ENCODE measurements at places on chromosomes 5 and 9.

- no peak for DNase-seq
These were observed 63.2 kb upstream of the RUFY1 start for GRCh38 chr5:179487145-179487544.

- no peak for DNase-seq
These were observed 34.4 kb downstream of the SMC5 start for GRCh38 chr9:70293214-70293613.

DNA sequence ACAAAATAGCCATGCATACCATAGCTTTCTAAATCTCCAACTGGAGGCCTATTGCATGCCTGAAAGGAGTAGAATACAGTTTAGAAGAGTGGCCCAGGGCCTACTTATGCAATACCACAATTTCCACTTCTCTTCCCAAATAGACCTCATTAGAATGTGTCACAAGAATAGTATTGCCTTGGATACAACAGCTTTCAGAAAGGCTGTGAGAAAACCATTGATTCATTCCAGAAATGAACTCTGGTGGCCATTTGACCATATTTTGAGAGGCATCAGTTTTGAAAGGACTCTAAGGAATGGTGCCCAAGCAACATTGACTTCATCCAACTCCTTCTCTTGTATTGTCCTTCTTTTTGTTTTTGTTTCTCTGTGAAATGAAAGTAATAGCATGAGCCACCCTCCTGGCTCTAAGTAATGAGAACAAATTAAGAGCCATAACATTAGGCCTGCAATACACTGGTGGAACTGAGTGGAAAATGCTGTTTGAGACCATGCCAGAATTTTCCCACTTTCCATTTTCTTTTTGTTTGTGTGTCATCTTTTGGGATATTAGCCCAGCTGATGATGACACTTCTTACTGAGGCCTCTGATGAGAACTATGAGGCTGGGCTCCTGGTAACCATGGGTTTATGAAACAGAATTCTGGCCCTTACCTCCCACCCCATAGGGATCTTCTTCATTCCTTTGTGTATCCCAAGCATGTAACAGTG is 90.2 kb downstream of the TMEM174 start:
- DNase-seq: no peak

- no peak for DNase-seq
These were observed 33.5 kb downstream of the OR1J1 start for GRCh38 chr9:122444041-122444733.

- DNase-seq: no peak
These were observed 152.2 kb downstream of the ARHGAP26 start for GRCh38 chr5:142922223-142922952.

GRCh38 chr5:157308836-157309465 is 43.0 kb downstream of the CYFIP2 start:
- peak; percentile 17 for DNase-seq

DNA sequence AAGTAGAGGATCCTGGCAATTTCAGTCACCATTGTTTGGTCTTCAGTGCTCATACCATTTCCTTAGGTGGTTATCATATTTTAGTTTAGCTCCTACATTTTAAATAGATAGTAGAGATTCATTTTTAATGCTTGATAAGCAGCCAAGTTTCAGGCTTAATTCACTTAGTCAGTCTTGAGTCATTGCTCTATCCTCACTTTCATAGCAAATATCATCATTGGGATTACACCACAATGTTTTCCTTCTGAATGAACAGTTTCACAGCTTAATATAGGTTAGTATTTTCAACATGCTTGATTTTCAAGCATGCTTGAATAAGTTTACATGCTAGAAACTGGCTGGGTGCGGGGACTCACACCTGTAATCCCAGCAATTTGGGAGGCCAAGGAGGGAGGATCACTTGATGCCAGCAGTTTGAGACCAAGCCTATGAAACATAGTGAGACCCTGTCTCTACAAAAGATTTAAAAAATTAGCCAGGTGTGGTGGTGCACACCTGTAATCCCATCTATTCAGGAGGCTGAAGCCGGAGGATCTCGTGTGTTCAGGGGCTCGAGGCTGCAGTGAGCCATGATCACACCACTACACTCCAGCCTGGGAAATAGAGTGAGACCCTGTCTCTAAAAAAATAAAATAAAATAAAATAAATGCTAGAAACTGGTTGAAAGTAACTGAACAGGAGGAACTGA is 339.9 kb downstream of the ADGRV1 start:
- no peak for DNase-seq

DNA sequence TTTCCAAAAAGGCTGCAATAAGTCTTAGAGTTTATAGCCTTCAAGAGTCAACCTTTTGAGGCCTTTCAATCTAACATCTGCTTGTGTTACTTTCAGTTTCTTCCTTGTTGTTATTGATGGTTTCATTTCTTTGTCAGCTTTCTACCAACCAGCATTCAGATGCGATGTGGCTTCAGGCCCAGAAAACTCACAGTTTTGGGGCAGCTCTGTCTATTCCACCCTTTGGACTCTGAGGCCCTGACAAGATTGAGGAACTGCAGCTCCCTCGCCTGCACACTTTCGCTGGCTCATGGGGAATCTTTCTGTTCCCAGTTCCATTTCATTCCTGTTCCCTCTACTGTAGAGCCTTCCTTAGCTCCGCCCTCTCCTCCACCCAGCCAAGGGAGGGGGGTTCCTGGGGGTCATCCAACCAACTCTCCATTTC is 13.3 kb upstream of the WHRN start:
- no peak for DNase-seq

DNA sequence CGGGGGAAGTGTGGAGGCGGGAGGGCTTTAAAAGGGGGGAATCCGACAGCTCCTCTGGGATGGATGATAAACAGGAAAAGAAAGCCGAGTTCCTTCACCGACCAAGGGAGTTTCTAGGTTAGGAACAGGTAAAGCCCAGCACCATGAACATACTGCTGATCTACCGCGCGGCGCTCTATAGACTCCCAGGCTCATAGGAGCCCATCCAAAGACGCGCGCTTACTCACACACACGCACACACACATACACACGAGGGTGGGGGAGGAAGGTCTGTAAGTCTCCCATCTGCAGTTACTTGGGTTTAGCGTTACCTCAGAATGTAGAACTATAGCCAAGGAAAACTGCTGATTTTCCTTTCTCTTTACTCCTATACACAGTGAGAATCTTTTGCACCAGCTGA is 2.6 kb upstream of the GABRB2 start:
- no peak for DNase-seq

DNA sequence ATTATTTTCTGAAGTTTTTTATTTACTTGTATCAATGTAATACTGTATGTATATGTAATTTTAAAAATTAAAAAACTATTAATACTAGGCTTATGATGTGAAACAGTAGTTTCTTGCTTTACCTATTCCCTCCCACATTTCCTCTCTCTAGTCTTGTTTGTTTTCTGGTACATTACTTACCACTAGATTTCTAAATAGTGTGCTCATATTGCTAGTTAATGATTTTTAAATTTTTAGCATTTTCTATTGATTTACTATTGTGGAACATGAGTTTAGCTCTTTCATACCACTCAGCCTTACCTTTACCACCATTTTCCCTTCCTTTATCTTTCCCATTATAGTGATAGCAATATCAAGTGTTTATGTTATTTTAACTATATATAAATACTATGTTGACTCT is 39.3 kb downstream of the UBE2R2 start:
- DNase-seq: no peak

DNA sequence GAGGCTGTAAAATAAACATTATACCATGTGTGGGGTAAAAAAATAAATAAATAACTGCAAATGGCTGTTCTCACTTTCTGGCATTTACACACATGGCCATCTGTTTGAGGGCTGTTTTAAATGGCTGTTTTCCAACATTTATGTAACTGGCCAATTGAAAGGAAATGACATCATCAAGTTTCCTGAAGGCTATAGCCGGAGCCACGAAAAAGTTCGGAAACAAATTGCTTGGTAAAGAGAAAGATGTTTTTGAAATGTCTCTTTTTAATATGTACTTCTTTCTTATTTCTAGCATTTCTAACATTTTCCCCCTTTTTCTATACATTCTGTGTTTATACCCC is 95.4 kb upstream of the DAB2 start:
- no peak for DNase-seq

DNA sequence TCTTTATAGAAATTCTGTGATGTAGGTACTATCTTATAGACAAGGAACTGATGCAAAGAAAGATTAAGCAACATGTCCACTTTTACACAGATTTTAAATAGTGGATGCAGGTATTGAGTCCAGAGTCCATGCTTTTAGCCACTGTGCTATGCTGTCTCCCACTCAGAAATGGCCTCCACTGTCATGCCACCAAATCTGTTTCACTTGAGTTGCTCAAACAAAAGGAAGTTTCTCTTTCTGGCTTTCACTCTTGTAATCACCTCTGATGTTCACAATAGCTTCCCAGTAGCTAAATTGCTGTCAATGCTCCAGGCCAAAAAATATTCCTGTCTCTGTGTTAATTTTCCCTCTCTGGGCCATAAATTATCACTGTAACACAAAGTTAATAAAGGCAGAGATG is 77.0 kb upstream of the RASA1 start:
- no peak for DNase-seq

DNA sequence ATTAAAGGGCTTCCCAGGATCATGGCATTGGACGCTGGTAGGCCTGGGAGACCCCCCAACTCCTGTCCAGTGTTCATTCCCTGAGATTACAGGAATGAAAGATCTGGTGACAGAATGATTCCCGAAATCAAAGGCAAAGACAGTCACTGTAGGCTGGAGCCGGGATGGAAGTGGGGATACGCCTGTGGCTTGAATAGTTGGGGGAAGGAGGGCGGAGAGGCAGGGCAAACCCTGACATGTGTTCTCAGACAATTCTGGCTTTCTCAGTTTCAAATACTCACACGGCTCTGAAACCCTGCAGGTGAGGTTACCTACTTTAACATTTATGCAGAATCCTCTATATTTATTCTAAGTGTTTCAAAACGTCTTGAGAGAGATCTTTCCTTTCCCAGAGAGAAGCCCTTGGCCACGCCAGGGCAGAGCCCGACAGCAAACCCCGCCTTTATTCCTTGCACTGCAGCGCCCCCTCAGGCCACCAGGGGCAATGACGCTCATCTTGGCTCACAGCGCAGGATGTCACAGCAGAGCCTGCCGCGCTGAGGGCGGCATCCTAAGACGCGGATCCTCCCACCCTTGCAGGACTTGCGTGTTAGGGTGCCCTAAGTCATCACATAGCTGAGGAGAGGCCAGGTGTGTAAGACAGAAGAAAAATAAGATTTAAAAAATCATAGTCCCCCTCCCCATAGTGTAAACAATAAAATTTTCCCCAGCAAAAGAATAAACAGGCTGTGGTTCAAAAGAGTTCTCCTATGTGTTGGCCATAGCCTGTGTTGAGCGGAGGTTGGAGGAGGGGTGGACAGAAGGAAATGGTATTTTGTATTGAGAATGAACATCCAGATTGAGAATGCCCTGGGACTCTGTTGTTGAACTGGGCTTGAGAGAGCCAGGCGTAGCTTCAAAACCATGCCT is 284.5 kb downstream of the NTRK2 start:
- DNase-seq: peak; percentile 93

GRCh38 chr9:92965061-92965758 is 17.9 kb downstream of the FGD3 start:
- DNase-seq: peak; percentile 39

GRCh38 chr9:25003686-25004085 is 458.0 kb upstream of the IZUMO3 start:
- no peak for DNase-seq

DNA sequence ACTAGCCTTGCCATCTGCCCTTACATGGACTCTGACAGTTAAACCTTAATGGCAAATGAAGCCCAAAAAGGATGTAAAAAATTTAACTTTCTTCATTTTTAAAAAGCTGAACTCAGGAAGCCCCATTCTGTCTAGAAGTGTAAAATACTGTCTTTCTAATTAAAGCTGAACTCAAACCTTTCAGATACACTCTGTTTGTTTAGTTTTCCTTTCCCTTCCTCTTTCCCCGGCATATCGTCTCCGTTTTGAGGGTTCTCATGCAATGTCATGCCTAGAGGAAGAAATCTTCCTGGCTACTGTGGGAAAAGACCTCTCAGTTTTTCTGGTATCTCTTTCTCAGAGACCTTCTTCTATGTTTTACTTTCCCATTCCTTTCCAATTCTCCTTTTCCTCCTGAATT is 841.5 kb downstream of the DTWD2 start:
- no peak for DNase-seq

GRCh38 chr5:76801159-76801802 is 17.5 kb upstream of the F2RL1 start:
- DNase-seq: no peak

GRCh38 chr9:114387680-114388356 is at the start of gene AKNA:
TSS of gene AKNA (minus strand) at chr9:114387982. CDS start at chr9:114381333, 6,649 bp downstream.
- peak; percentile 88 for DNase-seq

- DNase-seq: no peak
These were observed 135.4 kb upstream of the FBN2 start for GRCh38 chr5:128673411-128673957.

DNA sequence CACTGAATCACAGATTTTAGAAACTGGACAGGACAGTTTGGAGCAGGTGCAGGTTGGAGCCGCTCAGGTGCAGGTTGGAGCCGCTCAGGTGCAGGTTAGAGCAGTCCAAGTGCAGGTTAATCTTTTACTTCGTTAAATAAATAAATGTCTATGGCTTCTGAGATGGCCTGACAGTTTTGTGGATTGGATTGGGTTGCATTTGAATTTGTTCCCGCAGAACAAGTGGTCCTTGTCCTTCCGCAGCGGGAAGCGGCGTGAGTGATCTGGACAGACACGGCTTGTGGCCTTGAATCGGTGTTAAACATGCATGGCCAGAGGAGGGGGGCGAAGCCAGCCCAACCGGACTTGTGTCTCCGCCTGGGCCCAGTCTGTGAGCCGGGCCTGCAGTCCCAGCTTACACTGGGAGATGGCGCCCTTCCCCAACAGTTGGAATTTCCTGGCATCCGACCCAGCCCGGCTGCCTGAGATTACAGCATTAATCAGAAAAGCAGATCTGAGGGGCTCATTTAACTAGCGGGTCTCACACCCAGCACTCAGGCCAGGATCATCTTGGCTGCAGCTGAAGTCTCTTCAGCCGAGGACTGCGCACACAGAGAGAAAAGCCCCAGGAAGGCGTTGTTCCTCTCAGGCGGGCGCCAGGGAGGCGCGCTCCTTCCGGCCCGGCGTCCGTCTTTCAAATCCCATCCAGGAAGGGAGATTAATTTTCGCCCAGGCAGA is 1.5 kb upstream of the OLFM1 start:
- peak; percentile 87 for DNase-seq

DNA sequence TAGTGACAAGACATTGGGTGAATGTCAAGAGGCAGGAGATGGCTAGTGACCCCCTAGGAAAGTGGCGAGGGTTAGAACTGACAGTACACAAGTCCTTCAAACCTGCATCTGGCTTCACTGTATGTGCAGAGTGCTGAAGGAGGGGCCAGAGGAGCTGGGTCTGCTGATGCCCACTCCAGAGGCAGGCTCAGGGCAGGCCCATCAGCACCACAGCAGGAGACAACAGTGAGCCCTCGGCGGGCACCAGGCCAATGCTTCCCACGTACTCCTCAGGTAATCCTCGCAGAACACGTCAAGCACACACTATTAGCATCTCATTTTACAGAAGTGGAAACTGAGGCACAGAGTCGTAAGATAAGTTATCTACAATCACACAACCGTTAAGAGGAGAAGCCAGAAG is 76.1 kb upstream of the SH3PXD2B start:
- no peak for DNase-seq

DNA sequence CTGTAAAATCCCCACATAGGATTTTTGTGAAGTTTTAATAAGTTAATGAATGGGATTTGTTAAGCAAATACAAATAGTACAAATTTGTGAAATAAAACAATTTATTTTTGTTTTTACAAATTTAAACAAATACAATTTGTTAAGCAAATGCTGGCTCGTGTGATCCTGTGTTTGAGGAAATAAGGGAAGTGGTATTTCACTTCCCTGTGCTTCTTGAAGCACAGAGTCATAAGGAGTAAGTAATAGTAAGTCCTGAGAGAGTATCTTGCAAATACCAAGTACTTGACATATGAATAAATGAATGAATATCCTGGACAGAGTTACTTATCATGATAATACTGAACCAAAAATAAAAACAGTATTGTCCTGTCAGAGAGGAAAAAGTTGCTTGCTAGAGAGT is 9.1 kb downstream of the SMIM3 start:
- no peak for DNase-seq
